ENCODE measurements at places on chromosomes 3 and 15. TPM values are rescaled to one million over a fixed set of nuclear protein-coding genes. Genes with fewer than 3 reads are reported as not detected.

ASTE1 gene
- 9.9 TPM for total RNA-seq

SKOR1 gene
- total RNA-seq, result 0.49 TPM

ALPK3 gene
- 1.1 TPM for total RNA-seq

DHX36 gene
- total RNA-seq, result 47.6 TPM

SFMBT1 gene
- total RNA-seq, result 32.0 TPM

USP19 gene
- total RNA-seq, result 66.9 TPM

DOCK3 gene
- total RNA-seq, result 0.34 TPM

SEC62 gene
- 87.0 TPM for total RNA-seq

CFAP91 gene
- 0.52 TPM for total RNA-seq

NOX5 gene
- 0.12 TPM for total RNA-seq

BFSP2 gene
- total RNA-seq, result not detected

SELENOS gene
- 142 TPM for total RNA-seq

NEDD4 gene
- 13.4 TPM for total RNA-seq

CTNNB1 gene
- 430 TPM for total RNA-seq

KCNMB3 gene
- 1.5 TPM for total RNA-seq

RGMA gene
- 12.9 TPM for total RNA-seq

CCR3 gene
- not detected for total RNA-seq

SV2B gene
- 0.40 TPM for total RNA-seq

IMPG2 gene
- total RNA-seq, result not detected

BOC gene
- 10.6 TPM for total RNA-seq

NXPE3 gene
- total RNA-seq, result 5.4 TPM

CASR gene
- total RNA-seq, result 0.31 TPM

RASGRF1 gene
- 0.18 TPM for total RNA-seq

ULK4 gene
- total RNA-seq, result 5.3 TPM

MESP2 gene
- total RNA-seq, result 0.84 TPM

CCR8 gene
- total RNA-seq, result not detected

TEX55 gene
- not detected for total RNA-seq

MEIS2 gene
- total RNA-seq, result 3.1 TPM

ADAMTSL3 gene
- total RNA-seq, result 8.7 TPM

TAMM41 gene
- total RNA-seq, result 21.5 TPM

NANOGP8 gene
- total RNA-seq, result not detected
